Cardiac fibroblast (primary cell): ENCODE measurements at places on chromosomes 12 and 14.

DNA sequence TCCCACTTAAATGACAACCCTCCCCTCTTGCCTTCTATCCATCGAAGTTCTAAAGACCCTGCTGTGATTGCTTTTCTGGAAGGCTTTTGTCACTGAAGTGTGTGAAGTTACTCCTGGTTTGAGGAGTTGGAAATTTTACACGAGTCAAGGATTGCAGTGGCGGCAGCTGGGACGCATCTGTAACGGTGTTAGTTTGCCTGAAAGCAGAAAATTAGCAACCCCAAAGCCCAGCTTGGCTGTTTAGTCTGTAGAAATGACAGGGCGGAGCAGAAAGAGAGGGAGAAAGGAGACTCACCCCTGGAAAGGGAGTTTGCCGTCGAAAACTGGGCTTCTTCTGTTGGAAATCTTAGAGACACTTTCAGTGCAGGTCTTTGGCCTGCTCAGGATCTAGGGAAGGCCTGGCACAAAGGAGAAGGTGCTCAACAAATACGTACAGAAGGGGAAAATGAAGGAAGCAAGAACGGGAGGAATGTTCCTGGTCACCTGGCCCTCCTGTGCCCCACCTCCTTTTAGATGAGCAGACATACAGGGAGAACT, 931 bp upstream of the MYF5 start:
- no peak for DNase-seq

GRCh38 chr12:68304626-68305025, 27.5 kb downstream of the MDM1 start:
- peak; percentile 48 for DNase-seq

DNA sequence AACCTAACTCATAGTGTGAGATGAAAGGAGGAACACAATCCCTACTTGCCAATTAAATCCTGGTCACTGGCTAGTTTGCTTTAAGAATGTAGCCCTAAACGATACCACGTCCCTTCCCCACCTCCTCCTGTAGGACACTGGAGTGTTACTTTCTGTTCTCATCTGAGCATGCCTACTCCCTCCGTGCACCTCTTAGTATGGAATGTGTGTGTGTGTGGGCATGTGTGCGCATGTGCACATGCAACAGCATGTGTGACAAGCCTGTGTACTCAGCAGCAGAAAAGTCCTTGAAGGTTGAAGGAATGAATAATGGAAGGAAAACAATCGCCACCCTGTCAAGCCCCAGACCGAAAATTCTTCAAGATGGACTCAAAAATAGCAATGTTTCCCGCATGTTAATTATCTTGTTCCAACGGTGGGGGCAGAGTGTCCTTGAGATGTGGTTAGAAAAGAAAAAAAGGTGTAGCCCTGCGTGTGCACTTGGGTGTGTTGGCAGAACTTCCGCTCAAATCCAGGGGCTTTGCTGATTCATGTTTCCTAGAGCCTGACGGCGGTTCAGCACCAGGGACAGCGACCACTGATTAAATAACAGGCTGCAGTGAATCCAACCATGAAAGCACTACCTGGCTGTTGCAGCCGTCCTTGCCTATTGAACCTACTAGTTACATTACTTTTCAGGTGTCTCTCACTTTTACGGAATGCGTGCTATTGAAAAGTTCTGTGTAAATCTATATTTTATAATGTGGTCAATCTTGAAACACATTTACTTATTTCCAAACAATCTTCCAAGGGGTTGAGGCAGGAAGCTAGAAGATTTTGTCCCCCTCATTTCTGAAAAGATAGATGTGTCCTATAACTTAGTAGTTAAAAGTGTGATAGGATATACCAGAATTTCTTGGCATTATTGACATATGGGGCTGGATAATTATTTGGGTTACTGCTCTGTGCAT, 79.8 kb downstream of the SRRM4 start:
- peak; percentile 35 for DNase-seq

DNA sequence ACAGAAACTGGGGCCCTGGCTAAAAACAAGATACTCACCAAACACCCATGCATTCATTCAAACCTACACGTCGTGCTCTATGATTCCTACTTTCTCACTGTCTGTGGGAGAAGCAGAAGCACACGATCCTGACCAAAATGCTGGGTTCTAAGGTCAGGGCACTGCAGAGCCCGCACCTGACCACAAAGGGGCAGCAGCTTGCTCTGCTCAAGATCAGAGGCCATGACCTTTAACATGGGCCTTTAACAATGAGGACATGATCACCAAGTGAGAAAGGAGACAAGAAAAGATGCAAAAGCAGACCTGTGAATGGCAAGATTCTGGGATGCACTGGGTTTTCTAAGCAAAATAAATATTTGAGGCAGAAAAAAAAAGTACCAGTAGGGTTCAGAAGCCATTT, 40.1 kb upstream of the VPS33A start:
- DNase-seq = no peak

- DNase-seq = no peak
Observed at GRCh38 chr12:94812345-94812744, 162.0 kb upstream of the TMCC3 start.
